ENCODE measurements at places on chromosomes 11 and 22.

GRCh38 chr22:20315337-20316216, 4.3 kb downstream of the DGCR6L start:
- no peak for DNase-seq

DNA sequence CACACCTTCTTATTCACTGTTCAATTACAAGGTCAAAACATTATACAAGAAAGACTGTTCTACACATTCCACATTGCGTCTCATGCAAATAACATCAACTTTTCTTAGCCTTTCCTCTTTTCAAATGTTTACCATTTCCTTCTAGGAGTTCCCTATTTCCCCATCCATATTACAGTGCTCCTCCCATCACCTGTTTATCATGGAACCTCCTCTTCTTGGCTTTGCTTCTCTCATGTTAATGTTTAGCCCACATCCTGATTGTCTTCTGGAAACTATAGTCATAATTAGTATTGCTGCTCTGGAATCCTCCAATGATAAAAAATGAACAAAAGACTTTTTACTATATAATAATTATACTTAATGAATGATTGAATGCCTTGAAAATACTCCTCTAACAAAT, 21.3 kb downstream of the OR52E1 start:
- DNase-seq: no peak

DNA sequence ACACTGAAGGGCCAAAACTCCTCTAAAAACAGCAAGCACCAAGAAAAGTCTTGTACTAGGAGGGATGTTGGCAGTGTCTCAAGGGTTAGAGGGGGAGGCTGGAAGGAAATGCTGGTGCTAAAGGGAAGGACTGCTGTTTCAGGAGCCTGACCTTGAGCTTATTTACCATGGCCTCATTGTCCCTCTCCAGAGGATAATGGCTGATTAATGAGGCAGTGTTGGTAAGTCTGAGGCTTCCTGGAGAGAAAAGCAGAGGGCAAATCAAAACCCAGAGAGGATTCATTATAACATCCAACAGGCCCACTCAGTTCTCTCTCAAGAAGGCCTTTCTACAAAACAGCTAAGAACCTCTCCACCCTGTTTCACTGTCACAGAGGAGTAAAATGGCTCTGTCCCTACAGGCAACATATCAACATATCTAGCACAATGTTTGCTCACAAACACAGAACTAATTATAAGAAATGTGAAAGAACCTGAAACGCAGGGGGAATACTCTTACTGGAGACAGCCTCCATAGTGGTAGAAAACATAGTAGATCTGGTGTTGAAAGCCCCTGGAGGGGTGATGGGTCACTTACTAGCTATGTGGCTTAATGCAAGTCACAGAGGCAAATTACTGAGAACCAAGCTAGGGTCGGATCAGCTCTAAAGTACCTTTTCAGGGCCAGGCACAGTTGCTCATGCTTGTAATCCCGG, 31.4 kb downstream of the NUMA1 start:
- no peak for DNase-seq

DNA sequence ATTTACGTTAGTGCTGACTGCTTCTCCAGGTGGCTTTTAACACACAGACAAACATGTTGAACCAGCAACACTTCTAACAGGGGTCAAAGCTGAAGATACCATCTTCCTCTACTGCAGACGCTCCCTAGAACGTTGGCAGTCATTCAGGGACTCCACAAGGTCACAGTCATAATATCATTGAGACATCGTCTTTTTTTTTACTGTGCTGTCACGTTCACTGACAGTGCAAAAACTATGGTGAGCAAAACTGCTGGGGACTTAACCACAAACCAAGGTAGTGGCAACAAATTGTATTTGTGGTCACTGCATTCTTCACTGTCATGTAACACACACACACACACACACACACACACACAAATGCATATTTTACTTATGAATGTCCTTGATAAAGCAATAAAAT, 244.9 kb downstream of the CASP12 start:
- no peak for DNase-seq

DNA sequence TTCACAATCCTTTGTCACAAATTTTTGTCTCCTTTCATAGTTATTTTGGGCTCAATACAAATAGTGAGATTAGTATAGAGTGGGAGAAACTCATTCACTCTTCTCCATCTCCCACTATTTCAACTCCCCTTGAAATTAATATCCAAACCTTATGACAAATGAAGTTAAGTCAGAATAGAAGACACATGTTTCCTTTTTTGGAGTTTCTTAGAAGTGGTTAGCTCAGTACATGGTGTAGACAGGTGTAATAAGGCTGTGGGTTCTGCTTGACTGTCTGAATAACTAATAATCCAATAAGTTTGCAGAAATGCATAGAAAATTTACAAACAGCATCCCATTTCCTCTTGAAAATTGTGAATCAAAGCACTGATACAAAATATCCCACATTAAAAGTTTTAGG, 10.8 kb upstream of the HSPA8 start:
- no peak for DNase-seq

DNA sequence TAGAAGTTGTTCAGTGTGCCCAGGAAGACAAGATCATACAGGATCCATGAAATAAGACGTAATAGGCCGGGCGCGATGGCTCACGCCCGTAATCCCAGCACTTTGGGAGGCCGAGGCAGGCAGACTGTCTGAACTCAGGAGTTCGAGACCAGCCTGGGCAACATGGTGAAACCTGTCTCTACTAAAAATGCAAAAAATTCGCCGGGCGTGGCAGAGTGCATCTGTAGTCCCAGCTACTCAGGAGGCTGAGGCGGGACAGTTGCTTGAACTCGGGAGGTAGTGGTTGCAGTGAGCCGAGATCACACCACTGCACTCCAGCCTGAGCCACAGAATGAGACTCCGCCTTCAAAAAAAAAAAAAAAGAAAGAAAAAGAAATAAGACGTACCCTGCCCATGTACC, 56.7 kb downstream of the APOL3 start:
- DNase-seq: no peak

GRCh38 chr11:6825231-6825744, 20.2 kb upstream of the OR10A5 start:
- no peak for DNase-seq

DNA sequence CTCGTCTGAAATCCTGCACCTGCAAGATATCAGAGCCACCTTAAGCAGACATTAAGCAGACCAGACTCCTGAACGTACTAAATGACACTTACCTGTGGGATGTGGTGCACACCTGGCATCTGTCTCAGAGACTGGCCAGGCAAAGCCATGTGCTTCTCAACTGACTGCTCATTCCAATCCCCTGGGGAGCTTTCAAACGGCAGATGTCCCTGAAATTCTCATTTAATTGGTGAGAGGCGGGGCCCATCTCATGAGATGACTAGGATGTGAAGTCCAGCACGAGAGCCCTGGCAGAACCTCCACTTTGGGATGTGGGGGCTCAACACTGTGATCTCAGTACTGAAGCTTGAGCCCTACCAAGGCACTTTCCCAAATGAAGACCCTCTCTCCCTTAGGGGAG, 84.9 kb upstream of the HMGXB4 start:
- DNase-seq: no peak

- DNase-seq: no peak
Measured at GRCh38 chr11:109864151-109864661, 229.0 kb upstream of the ZC3H12C start.

Measured in stimulated activated CD4-positive, alpha-beta T cell treated with anti-CD3 and anti-CD28 coated beads, Interleukin-15, amount 100 ng/mL, for 1 hour (primary cell).